ENCODE measurements at places on chromosomes 2 and 18.

DNA sequence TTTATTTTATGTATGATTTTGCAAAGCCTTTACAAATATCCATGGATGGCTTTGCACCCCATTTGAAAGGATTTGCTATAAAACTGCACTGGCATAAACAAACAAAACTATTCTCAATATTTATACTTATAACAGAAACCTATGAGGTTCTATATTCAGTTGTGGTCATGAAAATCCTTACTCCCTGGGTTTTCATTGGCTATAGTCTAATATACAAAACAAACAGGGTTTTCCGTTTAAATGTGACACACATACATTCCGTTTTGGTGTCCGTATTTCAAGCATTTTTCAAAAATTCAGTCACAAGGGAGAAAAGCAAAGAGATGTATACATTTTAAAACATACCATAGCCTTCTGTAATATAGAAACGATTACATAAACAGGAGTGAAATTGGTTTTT, 100.0 kb downstream of the TCF4 start:
- DNase-seq: no peak

- peak; percentile 84 for DNase-seq
These were observed 143.2 kb downstream of the RHBDD1 start for GRCh38 chr2:226979004-226979403.

DNA sequence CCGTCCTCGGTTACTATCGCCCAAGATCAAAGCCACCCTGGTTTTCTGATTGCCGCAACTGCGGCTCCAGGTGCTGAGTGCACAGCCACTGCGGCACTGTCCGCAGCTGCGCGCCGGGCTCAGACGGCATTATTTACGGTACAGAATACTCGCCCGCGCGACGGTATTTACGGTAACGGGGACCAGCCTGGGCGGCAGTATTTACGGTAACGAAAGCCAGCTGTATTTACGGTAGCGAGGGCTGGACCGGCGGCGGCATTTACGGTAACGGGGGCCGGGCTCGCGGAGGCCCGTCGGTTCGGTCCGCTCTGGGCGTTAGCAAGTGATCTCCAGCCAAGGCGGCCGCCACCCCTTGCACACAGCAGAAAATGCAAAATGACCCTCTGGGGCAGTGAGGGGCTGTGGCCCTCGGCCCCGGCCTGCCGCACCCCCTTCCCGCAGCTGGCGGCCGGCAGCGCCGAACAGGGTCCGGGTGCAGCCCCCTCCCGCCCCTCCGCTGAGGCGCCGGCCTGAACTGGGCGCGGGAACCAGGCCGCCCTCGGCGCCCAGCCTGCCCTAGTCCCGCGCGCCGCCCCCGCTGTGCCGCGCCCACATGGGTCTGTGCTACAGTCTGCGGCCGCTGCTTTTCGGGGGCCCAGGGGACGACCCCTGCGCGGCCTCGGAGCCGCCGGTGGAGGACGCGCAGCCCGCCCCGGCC, at the start of gene GNAL:
Gene GNAL (plus strand): TSS at position 293 of the 697 bp plus-strand sequence. CDS start 300 bp downstream, at position 593.
- DNase-seq: peak; percentile 53

DNA sequence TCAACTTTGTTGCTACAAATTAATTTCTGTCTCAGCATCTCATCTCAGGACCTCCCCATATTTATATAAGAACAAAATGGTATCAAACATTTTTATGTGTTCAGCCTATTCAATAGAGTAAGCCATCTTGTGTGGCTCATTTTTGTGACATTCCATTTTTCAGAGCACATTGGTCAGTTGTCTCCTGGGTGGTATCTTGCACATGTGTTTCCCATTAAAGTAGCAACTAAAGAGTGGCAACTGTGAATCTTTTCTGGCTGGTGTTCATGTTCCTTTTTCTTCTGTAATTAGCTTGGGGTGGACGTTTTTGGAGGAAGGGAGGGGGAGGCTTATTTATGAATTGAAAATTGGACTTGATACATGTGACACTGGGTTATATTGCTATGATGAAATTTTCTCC, 45.4 kb upstream of the EFEMP1 start:
- DNase-seq: no peak

DNA sequence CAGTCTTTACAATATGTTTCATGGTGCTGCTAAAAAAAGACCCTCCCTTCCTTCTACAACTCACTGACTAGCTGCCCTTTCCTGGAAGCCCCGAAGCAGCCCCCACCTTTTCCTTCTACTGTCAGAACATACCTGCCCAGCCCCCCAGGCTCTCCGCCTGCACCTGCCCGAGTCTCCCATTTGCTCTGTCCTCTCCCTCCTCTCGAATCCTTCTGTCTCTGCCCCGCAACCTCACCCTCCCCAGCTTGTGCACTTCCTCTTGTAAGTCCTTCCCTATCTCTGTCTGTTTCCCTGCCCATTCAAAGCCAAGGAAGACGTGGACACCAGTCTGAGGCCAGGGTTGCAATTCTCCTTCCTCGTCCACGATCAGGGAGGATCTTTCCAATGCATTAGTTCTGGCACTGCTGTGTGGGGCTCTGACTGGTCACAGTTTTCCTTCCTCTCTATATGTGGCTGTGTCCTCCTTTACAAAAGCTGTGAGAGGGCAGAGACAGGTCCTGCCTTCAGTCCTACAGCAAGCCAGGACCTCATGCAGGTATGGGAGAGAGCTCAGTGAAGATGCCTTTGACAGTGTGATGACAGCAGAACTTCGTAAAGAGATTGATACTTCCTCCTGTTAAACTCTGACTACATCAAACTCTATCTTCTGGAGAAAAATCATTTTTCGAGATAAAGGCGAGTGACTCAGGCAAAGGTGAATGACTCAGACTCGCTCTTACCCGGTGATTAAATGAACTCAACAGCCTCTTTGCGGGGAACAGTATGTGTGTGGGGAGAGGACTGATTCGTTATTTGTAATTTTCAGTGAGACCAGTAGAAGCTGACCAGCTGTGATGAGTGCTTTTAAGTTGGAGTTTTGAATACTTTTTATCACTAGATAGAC, 14.2 kb downstream of the TNFRSF11A start:
- DNase-seq: peak; percentile 15

- DNase-seq: peak; percentile 57
These were observed 49.6 kb upstream of the ITSN2 start for GRCh38 chr2:24409700-24410556.

DNA sequence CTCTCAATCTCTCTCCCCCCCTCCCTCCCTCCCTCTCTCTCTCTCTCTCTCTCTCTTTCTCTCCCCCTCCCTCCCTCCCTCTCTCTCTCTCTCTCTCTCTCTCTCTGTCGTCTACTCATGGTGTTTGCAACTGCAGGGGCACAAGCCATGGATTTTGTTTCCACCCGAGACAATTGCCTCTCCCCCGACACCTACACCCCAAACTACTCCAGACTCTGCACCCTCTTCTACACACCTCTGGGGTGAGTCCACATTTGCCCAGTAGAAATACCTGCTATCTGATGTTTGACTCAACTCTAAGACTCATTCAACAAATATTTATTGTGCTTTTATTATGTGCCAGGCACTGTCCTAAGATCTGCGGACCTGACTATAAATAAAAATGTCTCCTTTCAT, 93.7 kb downstream of the TMEM17 start:
- DNase-seq: peak; percentile 23

Measured in K562 (cell line).